ENCODE measurements at places on chromosomes 7 and 10.

- DNase-seq: no peak
Observed at GRCh38 chr7:122546496-122546895, 152.4 kb downstream of the RNF133 start.

- no peak for DNase-seq
Observed at GRCh38 chr7:102322202-102322715, 34.0 kb downstream of the SPDYE6 start.

DNA sequence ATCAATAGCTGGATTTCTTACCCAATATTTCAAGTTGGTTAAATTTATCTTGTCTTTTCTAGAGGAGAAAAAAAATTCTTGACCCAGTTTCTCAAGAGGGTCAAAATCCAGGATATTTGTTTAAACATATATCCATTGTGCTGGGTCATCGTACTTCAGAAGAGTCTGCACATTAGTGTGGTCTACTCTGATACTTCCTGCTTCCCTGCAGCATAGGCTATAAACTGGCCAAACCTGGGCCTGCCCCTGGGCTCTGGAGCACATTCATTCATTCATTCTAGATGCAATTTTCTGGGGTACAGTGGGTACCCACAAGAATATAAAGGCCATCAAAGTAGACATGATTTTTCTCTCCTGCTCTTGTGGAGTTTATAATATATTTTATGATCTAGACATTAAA is 142.1 kb upstream of the WNT16 start:
- no peak for DNase-seq

GRCh38 chr10:91887272-91888076 is 21.8 kb downstream of the FGFBP3 start:
- no peak for DNase-seq

GRCh38 chr10:86111902-86112545 is 254.6 kb downstream of the GRID1 start:
- DNase-seq: no peak

DNA sequence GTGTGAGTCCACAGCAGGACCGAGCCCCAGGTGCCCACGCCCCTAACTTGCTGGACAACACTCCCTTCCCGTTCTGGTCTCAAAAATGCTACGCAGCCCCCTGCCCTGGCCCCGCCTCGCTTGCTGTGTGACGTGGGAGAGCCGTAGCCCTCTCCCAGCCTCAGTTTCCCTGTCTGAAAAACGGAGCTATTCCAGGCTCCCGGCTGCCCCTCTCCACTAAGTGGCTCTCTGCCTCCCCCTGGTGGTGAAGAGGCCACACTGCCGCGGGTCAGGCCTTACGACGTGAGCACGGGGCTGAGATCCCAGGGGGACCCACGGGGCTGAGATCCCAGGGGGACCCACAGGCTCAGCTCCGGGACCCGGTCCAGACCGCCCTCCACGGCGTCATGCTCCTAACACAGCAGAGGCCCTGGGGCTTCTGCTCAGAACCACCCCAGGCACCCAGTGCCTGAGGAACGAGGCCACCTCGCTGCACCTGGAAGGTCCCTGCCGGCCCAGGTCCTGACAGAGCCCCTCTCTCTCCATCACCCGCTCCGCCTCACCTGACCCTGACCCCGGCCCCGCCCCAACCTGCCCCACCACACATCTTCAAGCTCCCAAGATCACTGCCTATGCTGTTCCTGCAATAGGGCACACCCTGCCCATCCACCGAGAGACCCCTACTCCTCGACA is 26.7 kb downstream of the MICALL2 start:
- peak; percentile 62 for DNase-seq

DNA sequence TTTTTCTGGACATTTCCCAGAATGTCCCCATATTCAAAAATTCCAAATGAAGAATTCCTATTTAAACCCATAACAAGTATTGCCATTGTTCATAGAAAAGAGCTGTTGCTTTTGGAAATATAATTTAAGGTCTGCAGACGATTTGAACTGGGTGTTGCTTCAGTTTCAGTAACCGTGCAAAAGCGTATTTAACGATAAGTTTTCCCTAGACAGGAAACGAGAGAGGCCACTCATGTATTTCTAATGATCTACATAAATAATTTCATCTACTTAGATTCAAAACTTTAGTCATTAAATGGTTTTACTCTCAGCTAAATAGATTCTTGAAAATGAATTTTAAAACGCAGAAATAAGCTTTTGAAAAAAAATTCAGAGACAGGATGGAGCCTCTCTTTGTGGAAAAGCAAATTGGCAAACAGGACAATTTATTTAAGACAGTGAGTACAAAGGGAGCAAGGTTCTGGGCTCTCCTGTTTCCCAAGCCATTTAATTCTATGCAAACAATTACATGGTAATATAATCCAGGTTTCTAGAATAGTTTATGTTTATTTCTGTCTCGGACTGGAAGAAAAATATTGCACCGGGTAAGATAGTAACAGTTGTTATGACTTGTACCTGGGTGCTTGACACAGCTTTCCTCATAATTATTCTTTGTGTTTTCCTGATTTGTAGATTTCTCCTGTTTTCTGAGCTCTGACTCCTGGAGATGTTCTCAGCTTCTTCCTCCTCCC is 263.0 kb downstream of the BAMBI start:
- no peak for DNase-seq

- no peak for DNase-seq
Observed at GRCh38 chr7:120874722-120875121, 16.8 kb upstream of the TSPAN12 start.

- DNase-seq: no peak
Observed at GRCh38 chr10:49300140-49300974, 1.4 kb downstream of the C10orf71 start.

DNA sequence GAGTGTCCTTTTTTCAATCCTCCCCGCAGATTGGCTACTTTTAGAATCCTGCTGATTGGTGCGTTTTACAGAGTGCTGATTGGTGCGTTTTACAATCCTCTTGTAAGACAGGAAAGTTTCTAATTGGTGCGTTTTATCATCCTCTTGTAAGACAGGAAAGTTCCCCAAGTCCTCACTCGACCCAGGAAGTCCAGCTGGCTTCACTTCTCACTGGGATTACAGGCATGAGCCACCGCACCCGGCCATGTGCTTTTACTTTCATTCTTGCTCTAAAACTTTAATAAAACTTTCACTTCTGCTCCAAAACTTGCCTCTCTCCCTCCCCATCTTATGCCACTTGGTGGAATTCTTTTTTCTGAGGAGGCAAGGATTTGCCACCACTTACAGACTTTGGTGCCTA is 17.0 kb upstream of the WAPL start:
- no peak for DNase-seq

DNA sequence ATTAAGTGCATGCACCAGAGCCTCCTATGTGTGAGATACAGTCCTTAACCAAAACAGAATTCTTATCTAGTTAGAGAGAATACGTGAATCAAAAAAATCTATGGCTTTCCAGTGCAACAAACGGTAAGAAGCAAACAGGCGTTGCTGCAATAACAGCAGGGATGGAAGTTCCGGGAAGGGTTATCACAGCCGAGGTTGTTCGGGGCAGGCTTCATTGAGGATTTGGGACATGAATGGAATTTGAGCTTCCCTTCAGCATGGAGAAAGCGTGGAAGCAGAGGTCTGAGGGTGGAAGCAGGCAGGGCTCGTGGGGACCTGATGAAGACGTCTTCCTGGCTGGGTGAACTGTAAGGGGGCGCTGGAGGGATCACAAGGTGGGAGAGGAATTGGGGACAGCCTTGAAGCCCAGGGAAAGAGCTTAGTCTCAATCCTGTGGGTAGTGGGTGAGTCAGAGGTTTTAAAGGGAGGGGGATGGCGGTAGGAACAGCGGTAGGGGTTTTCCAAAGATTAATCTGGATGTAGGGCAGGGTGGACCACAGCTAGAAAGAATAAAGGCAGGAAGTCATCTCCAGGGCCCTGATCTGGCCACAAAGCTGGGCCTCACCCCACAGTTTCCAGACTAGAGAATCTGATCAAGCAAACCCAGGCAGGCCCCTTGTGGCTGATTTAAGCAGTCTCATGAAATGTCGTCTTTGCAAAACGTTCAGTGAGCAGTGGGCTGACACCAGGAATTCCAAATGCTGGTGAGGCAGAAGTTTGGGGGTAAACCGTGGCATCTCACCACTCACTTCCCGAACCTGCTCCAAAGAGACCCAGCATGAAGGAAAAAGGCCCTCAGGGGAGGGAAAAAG is 65.1 kb downstream of the CALML3 start:
- DNase-seq: no peak

DNA sequence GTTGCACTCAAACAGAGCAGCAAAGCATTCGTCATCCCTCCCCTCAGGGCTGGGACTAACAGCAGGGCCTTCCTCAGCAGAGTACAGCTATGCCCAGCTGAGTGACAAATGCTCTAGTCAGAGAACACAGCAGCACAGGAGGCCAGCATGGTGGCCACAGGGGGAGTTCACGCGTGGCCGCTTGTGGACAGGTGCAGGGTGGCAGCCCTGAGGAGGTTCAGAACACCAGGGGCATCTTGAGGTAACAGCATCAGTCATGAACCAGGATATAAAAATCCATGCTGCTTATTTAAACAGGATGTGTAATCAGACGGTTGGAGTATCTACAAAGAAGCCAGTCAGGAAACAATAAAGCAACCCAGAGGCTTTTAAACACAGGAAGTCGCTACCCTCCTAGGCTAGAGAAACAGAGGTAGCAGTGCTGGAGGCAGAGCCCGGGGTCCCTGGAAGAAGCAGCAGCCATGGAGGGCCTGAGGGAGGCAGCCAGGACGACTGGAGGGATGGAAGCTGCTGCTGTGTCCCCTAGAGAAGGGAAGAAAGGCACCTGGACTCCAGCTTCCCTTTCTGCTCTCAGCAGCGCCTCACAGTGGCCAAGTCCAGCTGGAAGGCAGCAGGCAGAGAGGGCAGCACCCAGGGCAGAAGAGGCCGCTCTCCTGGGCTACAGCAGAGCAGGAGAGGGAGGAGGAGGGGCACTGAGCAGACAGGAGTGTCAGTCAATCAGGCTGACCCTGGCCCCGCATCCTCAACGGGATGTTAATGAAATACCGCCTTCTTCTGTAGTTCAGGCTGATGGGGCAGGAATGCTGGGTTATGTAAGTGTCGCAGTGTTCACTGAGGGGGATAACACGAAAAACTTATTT is 70.8 kb upstream of the UCN3 start:
- DNase-seq: no peak

- no peak for DNase-seq
Observed at GRCh38 chr10:7291487-7292270, 119.2 kb downstream of the SFMBT2 start.

DNA sequence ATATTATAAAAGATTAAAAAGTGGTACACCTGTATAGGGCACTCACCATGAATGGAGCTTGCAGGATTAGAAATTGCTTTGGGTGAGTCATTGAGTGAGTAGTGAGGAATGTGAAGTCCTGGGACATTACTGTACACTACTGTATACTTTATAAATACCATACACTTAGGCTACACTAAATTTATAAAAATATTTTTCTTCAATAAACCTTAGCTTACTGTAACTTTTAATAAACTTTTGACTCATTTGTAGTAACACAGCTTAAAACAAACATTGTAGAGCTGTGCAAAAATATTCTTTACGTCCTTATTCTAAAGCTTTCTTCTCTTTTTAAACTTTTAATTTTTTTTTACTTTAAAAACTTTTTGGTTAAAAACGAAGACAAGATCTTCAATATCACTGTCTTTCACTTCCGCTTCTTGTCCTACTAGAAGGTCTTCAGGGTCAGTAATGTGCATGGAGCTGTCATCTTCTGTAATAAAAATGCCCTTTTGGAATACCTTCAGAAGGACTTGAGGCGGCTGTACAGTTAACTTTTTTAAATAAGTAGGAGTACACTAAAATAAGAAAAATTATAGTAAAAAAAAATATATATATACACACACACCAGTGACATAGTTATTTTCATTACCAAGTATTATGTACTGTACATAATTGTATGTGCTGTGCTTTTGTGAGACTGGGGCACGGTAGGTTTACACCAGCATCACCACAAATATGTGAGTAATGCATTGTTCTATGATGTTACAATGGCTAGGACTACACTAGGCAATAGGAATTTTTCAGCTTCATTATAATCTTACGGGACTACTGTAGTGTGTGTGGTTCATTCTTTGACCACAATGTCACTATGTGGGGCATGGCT is 3.5 kb downstream of the STK31 start:
- DNase-seq: no peak

DNA sequence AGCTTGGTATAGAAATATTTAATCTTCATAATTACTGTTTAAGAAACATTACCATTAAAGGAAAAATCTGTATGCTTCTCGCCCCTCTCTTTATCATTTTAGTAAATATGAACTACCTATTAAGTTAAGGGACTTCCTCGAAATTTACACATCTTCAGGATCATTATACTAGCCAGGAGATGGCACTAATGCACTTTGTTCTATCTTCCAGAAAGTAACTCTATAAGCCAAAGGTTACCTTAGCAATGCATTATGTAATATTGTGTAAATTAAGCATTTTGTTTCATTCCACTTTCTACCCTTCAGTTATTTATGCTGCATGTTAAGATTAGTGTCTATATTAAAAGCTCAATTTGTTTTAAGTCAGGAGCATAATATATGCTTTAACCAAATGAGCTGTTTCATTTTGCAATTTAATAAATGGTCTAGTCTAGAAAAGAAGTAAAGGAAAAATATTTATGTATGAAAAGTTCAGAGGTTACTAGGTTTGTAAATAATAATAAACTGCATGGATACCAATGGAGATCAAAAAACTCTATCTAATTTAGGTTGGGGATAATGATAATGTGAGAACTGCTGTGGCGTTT is 128.5 kb downstream of the ANKRD7 start:
- DNase-seq: no peak
